ENCODE measurements at places on chromosomes 5 and 9.

GRCh38 chr5:78527054-78527859, 121.3 kb downstream of the LHFPL2 start:
- DNase-seq, result no peak

GRCh38 chr9:132768932-132769905, 99.0 kb downstream of the GTF3C4 start:
- DNase-seq, result peak; percentile 13

DNA sequence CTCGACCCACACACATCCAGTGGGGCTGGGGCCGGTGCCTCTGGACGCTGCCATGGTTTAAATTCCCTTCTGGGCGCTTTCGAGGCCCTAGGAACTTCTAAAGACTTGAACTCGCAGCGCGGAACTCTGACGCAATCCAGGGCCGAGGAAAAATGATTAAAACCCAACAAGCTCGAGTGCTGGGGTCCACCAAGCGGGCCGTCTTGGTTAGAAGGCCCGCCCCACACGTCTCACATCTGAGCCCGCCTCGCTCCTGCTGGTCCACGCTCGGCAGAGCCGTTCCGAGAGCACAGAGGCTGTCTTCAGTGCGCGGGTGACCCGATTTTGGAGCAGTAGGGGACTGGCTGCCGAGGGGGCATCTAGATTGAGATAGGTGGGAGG, 1.5 kb downstream of the CRHBP start:
- DNase-seq, result no peak

- no peak for DNase-seq
These were observed 23.3 kb downstream of the TMEM171 start for GRCh38 chr5:73143716-73144115.

DNA sequence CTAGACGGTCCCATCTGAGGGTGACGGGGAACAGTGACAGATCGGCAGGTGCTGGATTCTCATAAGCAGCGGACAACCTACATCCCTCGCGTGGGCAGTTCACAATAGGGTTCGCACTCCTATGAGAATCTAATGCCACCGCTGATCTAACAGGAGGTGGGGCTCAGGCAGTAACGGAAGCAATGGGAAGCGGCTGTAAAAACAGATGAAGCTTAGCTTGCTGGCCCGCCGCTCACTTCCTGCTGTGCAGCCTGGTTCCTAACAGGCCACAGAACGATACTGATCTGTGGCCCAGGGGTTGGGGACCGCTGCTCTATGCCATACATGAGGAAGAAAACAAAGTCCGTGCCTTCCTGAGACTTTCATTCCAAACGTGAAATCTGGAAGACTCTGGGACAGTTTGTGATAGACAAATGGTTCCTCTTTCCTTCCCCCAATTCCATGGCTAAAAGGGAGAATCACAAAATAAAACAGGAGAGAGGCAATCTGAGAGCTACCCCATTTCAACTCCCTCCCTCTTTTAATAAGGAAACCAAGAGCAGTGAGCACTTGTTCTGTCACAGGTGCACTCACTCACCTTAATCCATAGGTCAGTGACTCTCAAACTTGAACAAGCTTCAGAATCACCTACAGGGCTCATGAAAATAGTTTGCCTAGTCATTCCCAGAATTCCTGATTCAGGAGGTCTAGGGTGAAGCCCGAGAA, 12.1 kb downstream of the PDCL start:
- peak; percentile 23 for DNase-seq

GRCh38 chr9:133137451-133138231, 16.6 kb upstream of the RALGDS start:
- no peak for DNase-seq
